ENCODE measurements at places on chromosomes 7 and 10.

DNA sequence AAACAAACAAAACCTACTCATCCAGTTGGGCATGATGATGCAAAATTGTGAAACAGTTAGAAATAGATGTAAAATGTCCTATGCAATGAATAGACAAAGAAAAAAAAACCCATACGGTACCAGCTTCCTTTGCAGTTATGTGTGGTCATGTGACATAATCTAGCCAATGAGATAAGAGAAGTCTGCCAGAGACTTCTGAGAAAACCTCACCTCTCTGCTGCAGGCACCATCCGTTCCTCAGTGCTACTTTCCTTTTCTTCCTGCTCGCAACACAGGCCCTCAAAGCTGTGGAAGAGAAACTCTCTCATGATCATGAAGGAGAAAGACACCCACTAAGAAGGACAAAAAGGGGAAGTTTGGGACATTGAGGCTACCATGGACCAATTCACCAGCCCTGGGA lies 76.8 kb upstream of the CARD11 start:
- H3K36me3 ChIP-seq = peaks cover 5% of the 10 kb centered on the region
- DNase-seq = peak; percentile 18
- peaks cover 50% of the 10 kb centered on the region for H3K4me1 ChIP-seq
- peak overlapping the region; percentile 67 for H3K4me3 ChIP-seq
- H3K27ac ChIP-seq = peak overlapping the region; percentile 77

DNA sequence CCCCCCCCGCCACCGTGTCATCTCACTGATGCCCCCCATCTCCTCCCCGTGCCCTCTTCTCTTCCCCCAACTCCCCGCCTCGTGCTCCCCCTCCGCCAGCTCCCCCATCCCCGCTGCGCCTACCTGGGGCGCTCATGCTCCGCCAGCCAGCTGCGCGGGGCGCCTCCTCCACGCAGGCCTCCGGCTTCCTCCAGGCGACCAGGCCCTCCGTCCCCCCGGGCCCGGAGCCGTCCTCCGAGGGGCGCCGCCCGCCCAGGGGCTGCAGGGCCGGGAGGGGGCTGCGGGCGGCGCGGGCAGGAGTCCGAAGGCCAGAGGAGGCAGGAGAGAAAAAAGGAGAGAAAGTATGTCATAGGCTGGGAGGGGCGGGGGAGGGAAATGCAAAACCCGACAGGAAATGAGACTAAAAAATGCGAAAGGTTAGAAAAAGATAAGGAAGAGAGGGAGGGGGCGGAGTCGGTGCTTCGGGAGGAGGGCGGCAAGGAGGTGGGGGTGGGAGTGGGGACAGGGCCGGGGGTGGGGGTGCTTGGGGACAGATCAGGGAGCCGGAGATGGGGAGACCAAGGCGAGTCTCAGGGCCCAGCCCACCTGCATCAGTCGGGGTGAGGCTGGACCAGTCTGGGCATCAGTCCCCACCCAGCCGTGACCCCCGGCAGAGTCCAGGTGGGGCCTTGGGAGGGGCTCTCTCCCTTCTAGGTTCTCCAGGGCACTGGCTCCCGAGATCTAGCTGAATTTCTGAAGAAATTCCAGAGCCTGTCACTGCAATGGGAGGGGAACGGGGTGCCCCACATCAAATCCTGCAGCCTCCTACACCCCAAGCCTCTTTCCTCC lies at the start of gene CARD11:
CARD11 (minus strand) TSS at position 324 of the 828 bp plus-strand sequence. CDS start 85,361 bp downstream, outside the sequence.
- H3K4me3 ChIP-seq = peak within 1 kb of the TSS; percentile 97
- H3K4me1 ChIP-seq = peaks cover 37% of the 10 kb centered on the region
- H3K27me3 ChIP-seq = no peaks in the 10 kb centered on the region
- peak; percentile 33 for DNase-seq

DNA sequence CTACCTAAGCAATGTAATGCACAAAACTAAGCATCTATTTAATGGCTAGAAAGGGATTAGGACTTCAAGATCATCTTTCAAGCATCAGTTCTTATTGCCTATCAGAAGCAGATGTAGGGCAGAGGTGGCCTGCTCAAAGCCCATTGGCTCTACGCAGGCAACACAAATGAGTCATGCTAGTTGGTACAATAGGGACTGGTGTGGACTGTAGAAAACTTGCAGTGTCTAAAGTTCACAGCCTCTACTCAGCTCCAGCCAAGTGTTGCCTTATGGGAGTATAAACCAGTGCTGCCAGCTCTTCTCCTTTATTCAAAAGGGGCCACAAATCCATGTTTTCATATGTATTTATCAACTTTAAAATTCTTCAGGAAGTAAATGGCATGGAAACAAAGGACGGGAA lies 31.7 kb downstream of the ASAH2 start:
- H3K4me3 ChIP-seq = no peak overlapping the region
- no peak for DNase-seq

- no peaks in the 10 kb centered on the region for H3K27me3 ChIP-seq
- no peaks in the 10 kb centered on the region for H3K36me3 ChIP-seq
- peaks cover 24% of the 10 kb centered on the region for H3K4me1 ChIP-seq
- no peak for DNase-seq
- no peak overlapping the region for H3K4me3 ChIP-seq
Measured at GRCh38 chr10:62858364-62858763, 42.2 kb upstream of the EGR2 start.

DNA sequence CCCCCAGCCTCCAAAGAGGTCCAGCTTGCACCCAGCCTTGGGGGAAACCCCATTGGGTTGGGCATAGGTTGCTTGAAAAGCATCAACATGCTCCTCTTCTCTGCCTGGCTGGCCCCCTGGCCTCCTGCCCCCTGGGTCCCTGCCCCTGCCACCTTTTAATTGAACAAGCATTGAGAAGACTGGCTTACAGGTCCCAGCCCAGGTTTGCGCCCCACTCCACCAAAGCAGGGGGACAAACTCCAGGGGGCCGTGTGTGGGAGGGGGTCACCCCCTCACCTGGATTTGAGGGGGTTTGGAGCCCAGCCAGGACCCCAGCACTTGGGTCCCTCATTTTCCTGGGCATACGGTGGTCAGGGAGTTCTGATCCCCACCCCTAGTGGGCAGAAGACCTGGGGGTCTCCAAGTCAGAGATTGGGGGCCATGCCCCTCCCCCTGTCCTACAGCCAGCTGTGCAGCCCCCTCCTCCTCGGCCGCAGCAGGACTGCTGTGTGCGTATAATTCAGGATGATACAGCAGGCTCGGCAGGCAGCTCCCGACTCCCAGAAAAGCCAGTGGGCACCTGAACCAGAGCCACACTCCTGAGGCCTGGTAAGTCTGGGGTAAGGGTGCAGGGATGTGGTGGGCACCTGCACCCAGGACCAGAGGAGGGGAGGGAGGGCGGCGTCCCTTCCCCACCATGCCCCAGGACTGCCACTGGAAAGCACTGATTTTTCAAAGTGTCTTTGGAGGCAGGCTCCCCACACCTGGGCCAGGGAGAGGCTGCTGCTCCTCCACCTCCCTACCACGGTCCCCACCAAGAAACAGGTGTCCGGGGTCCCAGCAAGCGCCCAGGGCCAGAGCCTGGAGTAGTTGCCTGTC lies 1.7 kb downstream of the ELFN1 start:
- H3K27me3 ChIP-seq = peaks cover 77% of the 10 kb centered on the region
- H3K4me1 ChIP-seq = peaks cover 6% of the 10 kb centered on the region
- no peak overlapping the region for H3K4me3 ChIP-seq
- DNase-seq = no peak

DNA sequence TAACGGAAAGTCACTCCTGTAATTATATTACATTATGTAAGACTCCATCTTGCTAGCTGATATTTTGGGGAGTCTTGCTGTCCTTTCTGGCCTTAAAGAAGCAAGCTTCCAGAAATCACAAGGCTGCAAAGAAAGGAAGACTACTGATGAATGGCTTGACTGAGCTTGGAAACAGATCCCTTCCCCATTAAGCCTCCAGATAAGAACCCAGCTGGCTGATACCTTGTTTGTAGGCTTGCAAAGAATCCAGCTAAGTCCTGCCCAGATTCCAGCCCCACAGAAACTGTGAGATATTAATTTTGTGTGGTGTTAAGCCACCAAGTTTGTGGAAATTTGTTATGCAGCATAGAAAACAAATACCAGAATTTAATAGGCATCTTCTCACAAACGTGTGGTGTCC lies 49.9 kb upstream of the TMEM106B start:
- no peak for DNase-seq
- no peak overlapping the region for H3K27ac ChIP-seq
- no peaks in the 10 kb centered on the region for H3K36me3 ChIP-seq
- peaks cover 4% of the 10 kb centered on the region for H3K4me1 ChIP-seq

DNA sequence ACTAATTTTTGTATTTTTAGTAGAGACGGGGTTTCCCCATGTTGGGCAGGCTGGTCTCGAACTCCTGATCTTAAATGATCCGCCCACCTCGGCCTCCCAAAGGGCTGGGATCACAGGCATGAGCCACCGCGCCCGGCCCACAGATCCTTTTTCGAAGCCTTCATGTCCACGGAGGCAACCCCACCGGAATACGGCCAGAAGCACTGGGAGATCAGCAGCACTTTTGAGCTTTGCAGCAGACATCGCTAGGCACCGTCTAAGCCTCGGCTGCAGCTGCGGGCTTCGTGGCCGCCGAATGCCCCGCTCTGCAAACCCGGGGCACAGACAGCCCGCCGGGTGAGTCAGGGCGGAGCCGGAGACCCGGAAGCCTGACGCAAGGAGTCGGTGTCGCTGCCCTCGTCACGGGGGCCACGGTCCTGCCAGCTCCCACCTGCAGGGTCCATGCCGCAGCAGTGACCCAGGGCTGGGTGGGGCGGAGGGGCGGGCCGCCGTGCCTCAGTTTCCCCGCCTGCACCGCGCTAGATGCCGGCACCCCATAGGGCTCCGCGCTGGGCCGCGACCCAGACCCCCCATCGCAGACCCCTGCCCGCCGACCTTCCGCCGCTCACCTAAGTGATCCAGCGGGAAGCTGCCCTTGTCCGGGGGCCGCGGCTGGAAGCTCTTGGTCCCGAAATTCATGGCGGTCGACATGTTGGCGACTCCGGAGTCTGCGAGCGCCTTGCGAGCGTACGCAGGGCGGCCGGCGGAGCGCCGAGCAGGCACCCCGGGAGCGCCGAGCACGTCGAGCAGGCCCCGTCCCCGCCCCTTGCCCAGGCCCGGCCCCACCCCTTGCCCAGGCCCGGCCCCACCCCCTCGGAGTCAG lies at the start of gene COX19:
COX19 (minus strand) TSS at position 730 of the 862 bp plus-strand sequence; CDS start at position 690, 40 bp downstream.
- peaks cover 19% of the 10 kb centered on the region for H3K4me1 ChIP-seq
- peak within 1 kb of the TSS; percentile 93 for H3K27ac ChIP-seq
- DNase-seq = peak; percentile 93
- H3K27me3 ChIP-seq = no peaks in the 10 kb centered on the region

DNA sequence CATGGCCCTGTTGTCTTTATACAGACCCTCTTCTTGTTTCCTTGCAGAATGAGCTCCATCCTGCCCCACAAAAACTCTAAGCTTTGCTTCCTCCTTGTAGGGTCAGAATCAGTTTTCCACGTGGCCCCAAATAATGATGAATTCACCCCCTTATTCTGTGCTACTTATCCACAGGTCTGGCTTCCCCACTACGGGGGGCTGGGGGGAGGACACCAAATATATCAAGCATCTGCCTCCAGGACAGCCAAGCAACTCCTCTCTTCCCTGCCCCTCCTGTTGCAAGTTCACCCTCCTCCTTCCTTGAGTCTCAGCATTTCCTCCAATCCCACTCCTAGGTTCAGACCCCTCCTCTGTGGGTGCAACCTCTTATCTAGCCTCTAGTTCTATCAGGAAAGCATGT lies 743.3 kb downstream of the GRID1 start:
- H3K27ac ChIP-seq = no peak overlapping the region
- H3K4me3 ChIP-seq = no peak overlapping the region
- no peaks in the 10 kb centered on the region for H3K4me1 ChIP-seq
- H3K27me3 ChIP-seq = no peaks in the 10 kb centered on the region

- H3K4me3 ChIP-seq = no peak overlapping the region
- H3K4me1 ChIP-seq = no peaks in the 10 kb centered on the region
- no peak for DNase-seq
- H3K27me3 ChIP-seq = peaks cover 19% of the 10 kb centered on the region
- H3K27ac ChIP-seq = no peak overlapping the region
Measured at GRCh38 chr7:34772296-34772938, 114.4 kb downstream of the NPSR1 start.

Measured in effector memory CD8-positive, alpha-beta T cell (primary cell).